ENCODE measurements at places on chromosomes 12 and 14. TPM values are rescaled to one million over a fixed set of nuclear protein-coding genes. Genes with fewer than 3 reads are reported as not detected.

The TMPRSS12 gene
- not detected for total RNA-seq

The GLT1D1 gene
- 5.4 TPM for total RNA-seq

The MANSC4 gene
- total RNA-seq: 0.12 TPM

The KRT85 gene
- not detected for total RNA-seq

GRCh38 chr12:30977537-30978349, 51.2 kb downstream of the TSPAN11 start:
- DNase-seq: no peak
- no peaks in the 10 kb centered on the region for H3K36me3 ChIP-seq
- H3K27ac ChIP-seq: no peak overlapping the region
- no peak overlapping the region for H3K4me3 ChIP-seq
- H3K4me1 ChIP-seq: peaks cover 9% of the 10 kb centered on the region
- H3K27me3 ChIP-seq: no peaks in the 10 kb centered on the region

DNA sequence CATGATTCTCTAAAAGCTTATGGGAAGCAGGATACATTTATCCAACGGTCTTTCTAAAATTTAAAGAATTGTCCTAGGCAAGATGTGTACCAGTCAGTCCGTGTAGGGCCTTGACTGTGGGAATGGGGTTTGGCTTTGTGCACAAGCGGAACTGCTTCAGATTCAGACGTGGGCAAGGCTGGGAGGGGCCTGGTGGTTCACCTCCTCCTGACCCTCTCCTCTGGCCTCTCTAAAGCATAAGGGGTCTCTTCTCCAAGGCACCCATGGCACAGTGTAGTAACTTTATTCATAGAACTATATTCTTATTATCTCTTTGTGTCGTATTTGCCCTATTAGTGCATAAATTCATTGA, 121.2 kb upstream of the PTPRB start:
- DNase-seq: no peak
- no peak overlapping the region for H3K27ac ChIP-seq
- H3K36me3 ChIP-seq: no peaks in the 10 kb centered on the region
- H3K27me3 ChIP-seq: no peaks in the 10 kb centered on the region
- H3K4me1 ChIP-seq: peaks cover 34% of the 10 kb centered on the region

DNA sequence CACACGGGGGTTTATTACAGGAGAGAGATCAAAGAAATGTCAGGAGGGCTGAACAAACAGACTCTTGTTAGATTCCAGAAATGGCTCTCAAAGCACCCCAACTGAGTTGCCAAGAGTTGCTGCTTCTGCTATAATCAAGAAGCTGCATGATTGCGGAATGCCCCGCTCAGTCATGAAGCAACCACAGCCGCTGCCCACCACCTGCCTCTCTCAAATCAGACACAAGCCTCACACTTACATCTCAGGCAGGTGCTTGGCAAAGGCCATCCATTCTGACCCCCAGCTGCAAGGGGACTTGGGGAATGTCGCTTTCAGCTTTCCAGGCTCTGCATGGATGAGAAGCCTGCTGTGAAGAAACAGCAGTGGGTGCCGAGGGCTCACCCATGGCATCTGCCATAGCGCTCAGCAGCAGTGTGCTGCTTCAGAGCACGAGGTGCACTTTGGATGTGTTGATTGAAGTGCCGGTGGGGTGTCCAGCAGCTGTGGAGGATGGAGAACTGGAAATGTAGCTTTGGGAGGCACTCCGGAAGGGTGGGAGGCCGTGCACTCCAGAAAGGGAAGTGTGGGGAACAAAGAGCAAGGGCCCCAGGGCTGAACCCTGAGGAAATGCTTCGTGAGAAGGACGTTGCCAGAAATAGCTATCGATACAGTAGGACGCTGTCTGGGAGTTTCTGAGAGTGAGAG, 37.7 kb downstream of the LRRC74A start:
- H3K4me1 ChIP-seq: peaks cover 9% of the 10 kb centered on the region
- DNase-seq: no peak
- H3K27me3 ChIP-seq: no peaks in the 10 kb centered on the region
- H3K36me3 ChIP-seq: no peaks in the 10 kb centered on the region
- H3K4me3 ChIP-seq: no peak overlapping the region

DNA sequence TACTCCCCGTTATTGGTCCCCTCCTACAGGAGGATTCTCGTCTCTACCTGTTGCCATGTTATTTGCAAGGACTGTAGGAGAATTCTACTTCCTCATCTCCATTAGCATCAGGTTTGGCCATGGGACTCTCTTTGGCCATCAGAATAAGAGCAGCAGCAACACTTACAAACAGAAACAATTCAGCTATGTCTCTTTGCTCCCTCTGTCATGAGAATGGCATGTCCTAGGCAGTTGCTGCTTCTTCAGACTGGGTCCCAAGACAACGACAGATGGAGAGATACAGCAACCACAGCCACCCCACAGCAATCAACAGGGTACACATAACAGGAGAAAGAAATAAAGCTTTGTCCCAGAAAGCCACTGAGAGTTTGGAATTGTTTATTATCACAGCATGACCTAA, 19.7 kb downstream of the SLC41A2 start:
- H3K36me3 ChIP-seq: no peaks in the 10 kb centered on the region
- no peak overlapping the region for H3K27ac ChIP-seq
- no peaks in the 10 kb centered on the region for H3K4me1 ChIP-seq
- H3K4me3 ChIP-seq: no peak overlapping the region

GRCh38 chr14:36654794-36655381, 6.8 kb upstream of the PAX9 start:
- H3K4me3 ChIP-seq: no peak overlapping the region
- H3K4me1 ChIP-seq: no peaks in the 10 kb centered on the region
- no peak overlapping the region for H3K27ac ChIP-seq
- H3K36me3 ChIP-seq: no peaks in the 10 kb centered on the region
- H3K27me3 ChIP-seq: peaks cover 100% of the 10 kb centered on the region

DNA sequence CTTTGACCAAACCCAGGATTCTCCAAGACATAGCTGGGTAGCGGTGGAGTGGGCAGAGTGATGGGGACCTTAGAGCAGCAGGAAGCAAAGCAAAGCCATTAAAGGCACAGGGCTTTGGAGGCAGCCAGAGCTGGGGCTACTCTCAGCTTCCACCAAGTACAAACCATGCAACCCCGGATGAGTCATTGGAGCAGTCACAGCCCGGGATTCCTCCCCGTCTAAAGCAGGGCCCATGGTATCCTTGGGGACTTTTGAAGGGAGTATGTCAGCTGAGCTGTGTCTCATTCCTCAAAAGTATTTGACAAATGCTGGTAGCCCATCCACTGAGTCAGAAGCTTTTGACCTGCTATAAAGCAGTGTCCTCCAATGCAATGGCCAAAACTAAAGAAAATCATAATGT, 9.7 kb upstream of the IFI27 start:
- peaks cover 3% of the 10 kb centered on the region for H3K4me1 ChIP-seq
- H3K36me3 ChIP-seq: no peaks in the 10 kb centered on the region
- no peaks in the 10 kb centered on the region for H3K27me3 ChIP-seq
- no peak for DNase-seq
- H3K27ac ChIP-seq: no peak overlapping the region
- no peak overlapping the region for H3K4me3 ChIP-seq

DNA sequence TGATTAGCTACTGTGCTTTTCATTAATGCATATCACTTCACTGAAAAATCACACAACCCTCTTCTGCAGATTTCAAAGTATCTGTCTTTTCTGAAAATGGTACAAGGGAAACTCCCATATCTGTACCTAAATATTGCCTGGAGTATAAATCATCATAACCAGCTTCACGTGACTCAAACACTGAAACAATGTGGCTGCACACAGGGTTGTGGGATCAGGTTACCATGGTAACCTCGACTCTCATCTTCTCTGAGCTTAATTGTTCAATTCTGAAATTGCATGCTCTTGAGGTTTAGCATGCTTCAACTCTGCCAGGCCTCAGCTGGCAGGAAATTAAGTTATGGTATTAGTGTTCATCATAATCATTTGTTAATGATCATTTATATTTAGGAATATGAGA, 77.5 kb upstream of the CPSF6 start:
- no peak overlapping the region for H3K27ac ChIP-seq
- no peaks in the 10 kb centered on the region for H3K36me3 ChIP-seq
- H3K4me1 ChIP-seq: peaks cover 1% of the 10 kb centered on the region
- H3K4me3 ChIP-seq: no peak overlapping the region
- H3K27me3 ChIP-seq: no peaks in the 10 kb centered on the region

GRCh38 chr12:50174971-50175715, 8.0 kb upstream of the CERS5 start:
- H3K27me3 ChIP-seq: no peaks in the 10 kb centered on the region
- DNase-seq: peak; percentile 83
- H3K4me3 ChIP-seq: no peak overlapping the region
- H3K36me3 ChIP-seq: no peaks in the 10 kb centered on the region
- H3K4me1 ChIP-seq: no peaks in the 10 kb centered on the region
- H3K27ac ChIP-seq: no peak overlapping the region

- H3K4me3 ChIP-seq: no peak overlapping the region
- no peak overlapping the region for H3K27ac ChIP-seq
- no peak for DNase-seq
- no peaks in the 10 kb centered on the region for H3K36me3 ChIP-seq
These were observed 769.5 kb upstream of the NOVA1 start for GRCh38 chr14:27367345-27367744.

DNA sequence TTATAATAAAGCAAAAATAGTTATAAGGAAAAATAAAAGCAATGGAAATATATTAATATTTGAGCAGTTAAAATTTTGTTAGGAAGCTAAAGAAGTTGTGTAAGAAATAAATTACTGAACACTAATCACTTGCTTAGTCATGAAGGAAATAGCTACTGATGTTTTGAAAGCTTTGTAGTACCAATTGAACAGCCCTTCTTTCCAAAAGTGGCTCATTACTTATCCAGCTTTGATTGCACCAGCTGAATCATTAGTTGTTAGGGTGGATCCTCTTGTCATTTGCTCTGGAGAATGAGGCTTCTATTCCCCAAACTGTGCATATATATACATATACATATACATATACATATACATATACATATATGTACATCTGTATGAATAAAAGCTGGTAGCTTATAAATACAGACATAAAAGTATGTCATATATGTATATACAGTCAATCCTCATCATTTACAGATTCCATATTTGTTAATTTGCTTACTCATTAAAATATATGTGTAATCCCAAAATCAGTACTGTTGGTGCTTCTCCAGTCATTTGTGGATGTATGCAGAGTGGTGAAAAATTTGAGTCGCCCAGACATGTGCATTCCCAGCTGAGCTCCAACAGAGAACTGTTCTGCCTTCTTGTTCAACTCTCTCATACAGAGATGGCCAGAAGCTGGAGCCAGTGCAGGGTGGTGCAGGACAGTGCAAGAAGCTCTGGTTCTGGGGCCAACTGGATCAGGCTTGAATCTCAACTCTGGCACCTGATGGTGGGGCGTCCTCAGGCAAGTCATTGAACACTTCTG, 214.1 kb downstream of the RPAP3 start:
- no peaks in the 10 kb centered on the region for H3K4me1 ChIP-seq
- no peak overlapping the region for H3K4me3 ChIP-seq
- no peak for DNase-seq
- no peak overlapping the region for H3K27ac ChIP-seq
- H3K27me3 ChIP-seq: no peaks in the 10 kb centered on the region
- no peaks in the 10 kb centered on the region for H3K36me3 ChIP-seq

GRCh38 chr14:79809849-79810612, 401.3 kb downstream of the DIO2 start:
- H3K4me1 ChIP-seq: no peaks in the 10 kb centered on the region
- H3K27me3 ChIP-seq: no peaks in the 10 kb centered on the region
- no peak overlapping the region for H3K27ac ChIP-seq
- DNase-seq: peak; percentile 52
- peaks cover 4% of the 10 kb centered on the region for H3K36me3 ChIP-seq

- no peak overlapping the region for H3K4me3 ChIP-seq
- DNase-seq: peak; percentile 60
- H3K4me1 ChIP-seq: no peaks in the 10 kb centered on the region
- no peaks in the 10 kb centered on the region for H3K27me3 ChIP-seq
These were observed 182.2 kb upstream of the GRIP1 start for GRCh38 chr12:66860752-66861750.
